ENCODE measurements at places on chromosomes 5 and 9.

DNA sequence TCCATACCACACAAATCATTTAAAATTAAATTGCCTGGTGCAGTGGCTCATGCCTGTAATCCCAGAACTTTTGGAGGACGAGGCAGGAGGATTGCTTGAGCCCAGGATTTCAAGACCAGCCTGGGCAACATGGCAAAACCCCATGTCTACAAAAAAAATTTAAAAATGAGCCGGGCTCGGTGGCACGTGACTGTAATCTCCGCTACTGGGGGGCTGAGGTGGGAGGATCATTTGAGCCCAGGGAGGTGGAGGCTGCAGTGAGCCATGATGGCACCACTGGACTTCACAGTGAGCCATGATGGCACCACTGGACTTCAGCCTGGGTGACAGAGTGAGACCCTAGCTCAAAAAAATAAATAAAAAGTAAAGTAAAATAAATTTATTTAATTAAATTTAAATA lies 40.9 kb downstream of the LYRM7 start:
- no peak for DNase-seq

DNA sequence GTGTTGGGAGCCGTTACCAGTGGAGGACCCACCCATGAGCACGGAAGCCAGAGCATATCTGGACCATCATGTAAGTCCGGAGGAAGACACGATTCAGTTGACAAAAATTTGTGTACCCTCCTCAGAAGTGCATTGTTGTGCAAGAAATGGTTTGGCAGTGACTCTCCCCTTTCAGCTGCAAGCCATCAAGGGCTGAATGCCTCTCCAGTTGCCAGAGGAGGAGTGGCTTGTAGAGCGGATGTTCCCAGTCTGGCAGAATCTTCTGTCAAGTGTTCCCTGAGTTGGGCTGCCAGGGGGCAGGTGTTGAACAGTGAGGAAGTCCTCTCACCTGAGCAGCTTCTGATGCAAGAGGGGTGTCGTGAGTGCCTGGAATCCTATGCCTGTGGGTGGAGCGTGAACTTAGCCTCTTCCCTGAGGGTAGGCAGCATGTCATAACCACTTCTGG lies 27.6 kb upstream of the CDKN2AIPNL start:
- DNase-seq, result no peak

DNA sequence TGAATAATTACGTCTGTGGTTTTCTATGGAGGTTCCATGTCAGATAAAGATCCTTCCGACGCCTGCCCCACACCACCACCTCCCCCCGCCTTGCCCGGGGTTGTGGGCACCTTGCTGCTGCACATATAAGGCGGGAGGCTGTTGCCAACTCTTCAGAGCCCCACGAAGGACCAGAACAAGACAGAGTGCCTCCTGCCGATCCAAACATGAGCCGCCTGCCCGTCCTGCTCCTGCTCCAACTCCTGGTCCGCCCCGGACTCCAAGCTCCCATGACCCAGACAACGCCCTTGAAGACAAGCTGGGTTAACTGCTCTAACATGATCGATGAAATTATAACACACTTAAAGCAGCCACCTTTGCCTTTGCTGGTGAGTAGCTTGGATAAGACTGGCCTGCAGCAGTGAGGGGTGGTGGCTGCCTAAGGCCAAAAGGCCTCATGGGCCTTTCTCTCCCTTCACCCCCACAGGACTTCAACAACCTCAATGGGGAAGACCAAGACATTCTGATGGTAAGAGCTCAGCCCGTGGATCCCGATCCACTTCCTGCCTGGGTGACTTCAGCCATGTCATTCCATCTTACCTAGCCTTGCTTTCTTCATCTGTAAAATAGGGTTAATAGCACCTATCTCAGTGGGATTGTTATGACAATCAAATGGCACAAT lies at the start of gene IL3:
IL3 (plus strand) TSS at position 155 of the 661 bp plus-strand sequence; CDS start at position 207, 52 bp downstream.
- no peak for DNase-seq

- no peak for DNase-seq
Observed at GRCh38 chr9:13244181-13244580, 35.3 kb downstream of the MPDZ start.

GRCh38 chr5:163880302-163880701 lies 374.9 kb downstream of the MAT2B start:
- DNase-seq, result no peak

GRCh38 chr9:134676886-134677285 lies 35.3 kb downstream of the COL5A1 start:
- no peak for DNase-seq

DNA sequence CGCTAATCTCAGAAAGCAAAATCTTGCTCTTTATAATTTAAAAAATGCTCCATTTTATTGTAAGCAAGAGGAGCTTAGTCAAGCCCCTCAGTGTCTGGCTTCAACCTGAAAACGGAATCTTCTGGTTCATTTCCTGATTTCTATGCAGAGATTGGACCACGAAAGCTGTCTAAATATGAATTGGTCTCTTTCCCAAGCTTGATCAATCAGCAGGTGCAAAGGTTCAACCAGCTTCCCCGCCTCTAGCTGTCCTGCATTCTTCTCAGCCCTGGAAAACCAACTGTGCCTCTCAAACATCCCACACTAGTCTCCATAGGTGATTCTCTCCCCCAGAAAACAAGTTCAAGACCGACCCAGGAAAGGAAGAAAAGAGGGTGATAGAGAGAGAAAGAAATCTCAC lies 34.5 kb downstream of the FNBP1 start:
- no peak for DNase-seq

DNA sequence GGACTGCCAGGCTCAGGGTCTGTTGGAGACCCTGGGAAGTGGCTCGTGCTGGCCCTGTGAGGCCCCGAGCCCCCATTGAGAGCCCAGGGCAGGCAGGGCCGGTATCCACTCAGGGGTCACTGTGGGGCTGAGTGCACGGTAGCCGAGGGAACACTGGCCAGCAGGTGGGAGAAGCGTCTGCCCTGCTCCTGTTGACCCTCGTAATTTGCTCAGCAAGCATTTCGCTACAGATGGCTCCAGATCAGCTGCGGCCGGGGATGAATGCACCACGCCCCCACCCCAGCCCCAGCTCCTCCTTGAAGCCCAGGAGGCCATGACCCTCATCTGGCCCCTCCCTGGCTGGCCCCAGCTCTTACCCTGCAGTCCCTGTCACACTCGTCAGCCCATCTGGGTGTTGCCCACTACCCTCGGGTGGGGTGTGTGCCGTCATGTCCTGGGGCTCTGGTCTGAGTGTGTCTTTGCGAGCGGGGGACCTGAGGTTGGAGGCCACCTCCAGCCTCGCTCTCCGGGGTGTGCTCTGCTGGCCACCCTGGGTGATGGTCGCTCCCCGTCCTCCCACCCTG lies 6.1 kb upstream of the NRARP start:
- DNase-seq, result no peak

GRCh38 chr5:134132372-134133187 lies 18.1 kb downstream of the TCF7 start:
- DNase-seq, result no peak

DNA sequence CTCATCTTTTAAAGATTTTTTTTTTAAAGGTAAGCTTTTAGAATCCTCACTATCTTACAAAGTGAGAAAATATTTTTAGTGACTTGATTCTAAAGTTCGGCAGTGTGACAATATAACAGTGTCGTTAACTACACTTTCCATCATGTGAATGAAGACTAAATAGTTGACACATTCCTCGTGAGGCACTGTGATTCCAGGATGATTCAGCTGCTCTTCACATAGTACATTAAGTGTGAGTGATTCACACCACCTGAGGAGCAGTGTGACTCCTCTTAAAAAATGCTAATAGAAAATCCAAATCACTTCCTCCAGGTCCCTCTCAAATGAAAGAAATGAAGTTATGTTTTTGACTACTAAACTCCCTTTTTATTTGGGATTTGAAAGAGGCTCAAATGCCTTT lies 589.5 kb downstream of the GABRG2 start:
- no peak for DNase-seq

GRCh38 chr9:108755979-108756378 lies 99.8 kb downstream of the ACTL7B start:
- DNase-seq, result no peak

GRCh38 chr9:122883125-122883524 lies 22.0 kb downstream of the RC3H2 start:
- DNase-seq, result no peak

DNA sequence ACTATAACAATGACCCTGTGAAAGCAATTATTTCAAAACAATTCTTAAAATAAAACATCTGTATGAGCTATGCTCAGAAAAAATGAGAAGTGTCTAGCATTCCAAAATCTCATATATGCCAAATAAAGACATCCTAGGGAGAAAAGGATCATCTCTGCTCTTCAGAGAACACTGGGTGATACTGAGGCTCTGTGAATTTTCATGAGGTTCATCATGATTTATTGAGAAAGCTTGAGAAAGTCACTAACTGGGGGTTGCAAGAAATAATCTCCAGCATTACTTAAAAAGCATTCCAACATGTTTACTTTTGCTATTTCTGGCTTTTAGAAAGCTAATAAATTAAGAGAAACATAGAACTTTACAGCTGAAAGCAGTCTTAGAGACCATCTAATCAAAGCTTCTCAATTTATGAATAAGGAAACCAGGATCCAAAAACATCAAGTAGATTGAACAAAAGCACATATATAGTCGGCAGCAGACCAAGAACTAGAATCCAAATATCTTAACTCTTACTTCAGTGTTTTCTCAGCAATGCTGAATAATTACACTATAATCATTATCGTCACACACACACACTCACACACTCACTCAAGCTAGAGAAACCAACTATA lies 372.8 kb downstream of the NR2F1-AS1 start:
- no peak for DNase-seq

GRCh38 chr9:131598121-131598520 lies 52.8 kb downstream of the PRRT1B start:
- peak; percentile 88 for DNase-seq

DNA sequence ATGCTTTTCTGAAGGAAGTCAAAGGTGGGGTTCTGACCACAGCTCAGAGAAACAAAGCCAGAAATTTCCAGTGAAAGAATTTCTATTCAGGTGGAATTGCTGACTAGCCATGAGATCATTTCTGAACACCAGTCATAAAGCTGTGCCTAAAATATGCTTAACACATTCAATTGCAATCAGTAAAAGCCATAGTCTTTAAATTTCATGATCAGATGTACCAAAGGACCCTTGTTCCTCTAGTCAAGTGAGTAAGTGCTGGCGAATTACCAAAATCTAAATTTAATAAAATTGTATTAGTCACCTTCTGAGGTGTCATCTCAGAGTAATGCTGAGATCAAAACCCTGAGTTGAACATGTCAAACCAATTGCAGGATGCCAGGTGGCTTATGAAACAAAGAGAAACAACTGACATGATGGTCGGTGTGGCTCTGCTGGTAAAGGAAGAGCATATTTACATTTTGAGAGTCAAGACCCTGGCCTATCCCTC lies 334.2 kb upstream of the CCNH start:
- DNase-seq, result no peak

GRCh38 chr5:10291692-10292339 lies 15.9 kb downstream of the CMBL start:
- no peak for DNase-seq

GRCh38 chr5:16750445-16750844 lies 133.6 kb upstream of the RETREG1 start:
- DNase-seq, result no peak

DNA sequence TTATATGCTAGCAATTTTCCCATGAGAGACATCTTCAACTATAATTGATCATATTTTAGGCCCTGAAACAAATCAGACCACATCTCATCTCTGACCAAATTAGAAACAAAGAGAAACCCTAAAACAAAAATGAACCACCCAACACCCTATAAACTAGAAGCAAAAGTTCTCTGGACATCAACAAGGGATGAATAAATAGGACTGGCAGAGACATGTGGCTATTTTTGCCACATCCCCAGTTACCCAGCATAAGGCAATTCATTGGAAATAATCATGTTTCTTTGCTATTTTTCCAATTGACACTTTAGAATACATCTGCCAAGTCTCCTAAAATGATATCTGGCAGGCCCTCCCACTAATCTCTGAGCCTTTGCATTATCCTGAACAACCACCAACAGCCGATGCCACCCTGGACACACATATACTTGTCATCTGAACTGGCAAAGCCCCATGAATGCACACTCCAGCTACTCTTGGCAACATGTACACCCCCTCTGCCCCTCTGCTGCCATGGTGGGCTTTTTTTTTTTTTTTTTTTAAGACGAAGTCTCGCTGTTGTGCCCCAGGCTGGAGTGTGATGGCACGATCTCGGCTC lies 53.5 kb upstream of the EQTN start:
- DNase-seq, result no peak

GRCh38 chr5:112686675-112687074 lies 51.0 kb upstream of the APC start:
- DNase-seq, result no peak

Data from inflammatory macrophage treated with lipopolysaccharide for 1 hour (primary cell).